ENCODE measurements at places on chromosomes 5 and 9. TPM values are rescaled to one million over a fixed set of nuclear protein-coding genes. Genes with fewer than 3 reads are reported as not detected.

Gene DNAH5
- 1.1 TPM for polyA plus RNA-seq

- peak; percentile 72 for DNase-seq
Measured at GRCh38 chr5:72847989-72848473, 31.6 kb downstream of the TNPO1 start.

- no peak for DNase-seq
Measured at GRCh38 chr9:14198841-14199455, 115.0 kb downstream of the NFIB start.

- DNase-seq = peak; percentile 50
Measured at GRCh38 chr5:177575488-177575887, 16.5 kb upstream of the TMED9 start.

Gene UCK1
- polyA plus RNA-seq = 25.0 TPM
